ENCODE measurements at places on chromosomes 7 and 10. TPM values are rescaled to one million over a fixed set of nuclear protein-coding genes. Genes with fewer than 3 reads are reported as not detected.

The LRGUK gene
- 0.03 TPM for total RNA-seq

The ZNF365 gene
- total RNA-seq = not detected

The IDI1 gene
- total RNA-seq = 70.7 TPM

The HTR5A gene
- not detected for total RNA-seq

The SORBS1 gene
- total RNA-seq = 0.21 TPM

- no peak for DNase-seq
Measured at GRCh38 chr10:123327896-123328295, 173.7 kb downstream of the BUB3 start.

- DNase-seq = no peak
Measured at GRCh38 chr10:129946859-129947258, 17.2 kb downstream of the EBF3 start.

DNA sequence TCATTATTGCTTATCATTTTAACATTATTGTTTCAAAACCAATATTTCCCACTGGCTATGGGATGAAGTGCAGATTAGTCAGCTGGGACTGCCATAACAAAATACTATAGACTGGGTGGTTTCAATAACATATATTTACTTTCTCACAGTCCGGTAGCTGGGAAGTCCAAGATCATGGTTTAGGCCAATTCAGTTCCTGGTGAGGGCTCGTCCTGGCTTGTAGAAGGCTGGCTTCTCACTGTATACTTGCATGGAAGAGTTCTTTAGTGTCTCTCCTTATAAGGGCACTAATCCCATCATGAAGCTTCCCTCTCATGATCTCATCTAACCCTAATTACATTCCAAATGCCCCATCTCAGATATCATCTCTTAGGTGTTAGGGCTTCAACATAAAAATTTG lies 101.3 kb downstream of the CHRM2 start:
- no peak for DNase-seq

DNA sequence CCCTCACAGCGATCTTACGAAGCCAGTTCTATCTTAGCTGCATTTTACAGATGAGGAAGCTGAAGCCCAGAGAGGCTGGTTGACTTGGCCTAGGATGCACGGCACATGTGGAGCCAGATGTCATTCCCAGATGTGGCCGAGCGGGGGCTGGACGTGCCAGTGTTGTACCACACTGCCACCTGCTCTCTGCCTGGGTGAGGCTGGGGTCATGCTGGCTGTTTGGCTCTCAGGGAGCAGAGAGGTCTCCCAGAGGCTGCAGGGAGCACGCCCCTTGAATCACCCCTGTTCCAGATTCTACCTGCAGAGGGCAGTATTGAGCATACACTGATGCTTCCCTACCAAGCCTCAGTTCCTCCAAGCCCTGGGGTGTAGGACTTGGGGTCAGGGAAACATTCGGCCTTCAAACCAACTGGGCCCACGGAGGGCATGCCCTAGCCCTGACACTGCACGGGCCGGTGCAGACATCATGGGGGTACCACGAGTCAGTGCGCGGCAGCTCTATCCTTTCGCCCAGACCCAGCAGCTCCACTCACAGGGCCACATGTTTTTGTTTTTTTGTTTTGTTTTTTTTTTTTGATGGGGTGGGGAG lies 3.8 kb upstream of the GTF2IRD1 start:
- peak; percentile 87 for DNase-seq

GRCh38 chr10:104351061-104351702 lies 2.5 kb upstream of the CFAP58 start:
- no peak for DNase-seq

DNA sequence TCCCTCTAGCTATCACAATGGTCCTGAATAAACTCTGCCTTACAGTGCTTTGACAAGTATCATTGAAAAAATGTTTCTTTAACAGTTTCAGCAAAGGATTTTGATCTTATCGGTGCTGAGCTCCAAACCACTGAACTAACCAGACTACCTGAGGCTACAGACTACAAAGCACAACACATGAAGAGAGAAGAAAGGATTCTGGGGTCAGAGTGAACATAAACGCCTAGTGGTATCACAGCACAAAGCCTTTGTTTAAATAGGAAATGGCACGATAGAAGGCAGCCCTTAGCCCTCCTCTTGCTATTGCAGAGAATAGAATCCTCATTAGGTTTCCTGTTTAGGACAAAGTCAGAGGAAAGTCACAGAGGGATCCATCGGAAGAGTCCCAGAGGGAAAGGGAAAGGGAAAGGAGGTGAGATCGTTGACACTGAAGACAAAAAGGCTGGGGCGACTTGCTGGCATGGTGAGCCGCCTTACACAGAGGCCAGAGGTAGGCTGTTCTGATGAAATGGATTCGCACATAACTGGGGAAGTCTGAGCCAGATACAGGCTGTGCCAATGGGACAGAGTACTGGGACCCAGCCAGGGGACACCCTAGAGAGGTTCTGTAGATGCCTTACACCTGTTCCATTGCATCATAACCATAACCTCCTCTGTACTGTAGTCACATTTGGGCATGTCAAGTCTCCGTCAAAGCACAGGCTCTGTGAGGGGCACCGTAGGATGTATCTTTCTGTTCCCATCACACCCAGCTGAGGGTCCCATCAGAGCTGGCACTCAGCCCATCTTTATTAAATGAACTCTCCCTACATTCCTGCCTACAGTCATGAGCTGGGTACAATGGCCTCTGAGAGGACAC lies 71.5 kb downstream of the XPNPEP1 start:
- no peak for DNase-seq

- DNase-seq = peak; percentile 60
Measured at GRCh38 chr7:92609921-92610518, 19.8 kb upstream of the FAM133B start.

GRCh38 chr10:80632742-80633141 lies 95.0 kb downstream of the SH2D4B start:
- no peak for DNase-seq

- no peak for DNase-seq
Measured at GRCh38 chr7:45296748-45297147, 139.2 kb downstream of the RAMP3 start.

GRCh38 chr10:45418849-45419675 lies 45.0 kb downstream of the ALOX5 start:
- DNase-seq = peak; percentile 48

- DNase-seq = no peak
Measured at GRCh38 chr7:15335390-15335789, 226.4 kb downstream of the AGMO start.

- DNase-seq = no peak
Measured at GRCh38 chr10:11437391-11438142, 173.9 kb downstream of the USP6NL start.

DNA sequence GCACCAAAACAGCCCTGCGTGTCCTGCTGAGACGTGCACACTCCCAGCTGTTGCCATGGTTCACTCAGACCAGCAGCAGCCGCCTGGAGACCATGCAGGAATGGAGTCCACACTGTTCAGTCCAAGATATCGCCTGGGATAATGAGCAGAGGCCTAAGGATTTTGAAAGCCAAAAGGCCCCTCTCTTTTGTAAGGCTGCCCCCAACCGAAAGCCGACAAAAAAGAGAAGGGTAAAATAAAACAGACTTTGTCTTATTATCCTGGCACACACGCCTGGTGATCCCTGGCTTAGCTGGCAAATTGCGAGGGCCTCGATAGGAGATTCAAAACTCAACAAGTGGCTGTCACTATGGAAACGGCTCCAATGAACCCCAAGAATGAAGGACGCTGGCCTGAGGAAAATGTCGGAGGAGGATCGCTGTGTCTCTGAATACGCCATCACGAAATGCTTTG lies 263.6 kb downstream of the SKIDA1 start:
- no peak for DNase-seq

GRCh38 chr7:47153576-47153975 lies 428.3 kb downstream of the TNS3 start:
- peak; percentile 44 for DNase-seq

DNA sequence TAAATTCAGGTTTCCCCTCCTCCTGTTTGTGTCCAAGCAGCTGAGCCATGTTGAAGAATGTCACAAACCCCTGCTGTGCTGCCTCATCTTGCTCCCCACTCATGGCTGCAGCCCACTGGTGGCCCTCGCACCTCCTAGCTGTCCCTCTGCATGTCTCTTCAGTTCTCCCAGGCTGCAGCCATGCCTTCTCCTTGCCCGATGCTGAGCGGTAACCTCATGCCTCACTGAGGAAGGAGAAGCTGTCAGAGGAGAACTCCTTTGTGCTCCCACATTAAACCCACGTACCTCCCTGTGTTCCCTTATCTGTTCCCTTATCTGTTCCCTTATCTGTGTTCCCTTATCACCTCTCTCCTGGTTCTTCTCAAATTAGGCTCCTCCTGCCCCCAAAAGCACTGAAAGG lies 10.3 kb upstream of the FRMPD2 start:
- DNase-seq = no peak

DNA sequence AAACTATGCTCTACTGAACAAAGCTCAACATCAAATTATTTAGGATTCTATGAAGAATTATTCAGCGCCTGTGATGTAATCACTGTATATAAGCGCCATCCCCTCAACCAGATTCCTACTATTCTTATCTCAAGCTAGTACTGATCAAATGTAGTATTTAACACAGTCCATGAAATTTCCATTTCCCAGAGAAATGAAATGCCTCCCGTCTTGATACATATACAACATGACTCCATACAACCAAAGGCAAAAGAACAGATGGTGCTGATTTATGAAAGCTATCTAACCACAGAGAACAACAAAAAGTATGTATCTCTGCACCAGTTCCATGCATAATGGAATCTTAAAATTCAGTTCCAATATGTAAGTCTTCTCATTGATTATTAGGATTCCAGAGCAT lies 406.1 kb downstream of the PARD3 start:
- no peak for DNase-seq
